ENCODE measurements at places on chromosomes 16 and 17.
A peak's percentile ranks its signal among the peaks of the same experiment; 100 is the strongest.

- DNase-seq = no peak
These were observed 32.6 kb downstream of the ERN1 start for GRCh38 chr17:64097196-64097936.

DNA sequence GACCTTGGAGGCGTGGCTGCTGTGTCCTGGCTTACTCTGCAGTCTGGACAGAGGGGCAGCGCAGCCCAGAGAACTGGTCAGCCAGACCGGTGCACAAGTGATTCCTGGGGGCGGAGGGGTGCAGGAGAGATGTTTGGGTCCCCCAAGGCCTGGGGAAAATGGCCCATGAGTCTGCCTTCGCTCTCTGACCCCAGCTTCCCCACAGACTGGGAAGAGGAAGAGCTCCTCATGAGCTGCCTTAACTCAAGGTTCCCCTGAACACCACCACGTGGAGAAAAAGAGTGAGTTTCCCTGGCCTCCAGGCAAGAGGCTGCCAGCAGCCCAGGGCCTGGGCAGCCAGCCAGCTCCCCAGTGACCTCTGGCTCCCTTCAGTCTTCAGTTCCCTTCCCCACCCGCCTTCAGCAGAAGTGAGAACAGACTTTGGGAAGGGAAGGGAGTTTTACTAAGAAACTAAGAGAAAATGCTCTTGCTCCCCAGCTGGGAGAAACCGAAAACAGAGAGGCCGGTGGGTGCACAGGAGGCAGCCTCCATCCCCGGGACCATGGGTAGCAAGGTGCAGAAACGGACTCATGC lies 2.0 kb upstream of the C17orf99 start:
- DNase-seq = no peak

GRCh38 chr17:75876190-75876937 lies 2.0 kb downstream of the TRIM47 start:
- DNase-seq = peak; percentile 65

GRCh38 chr16:59042301-59042700 lies 308.2 kb upstream of the GOT2 start:
- DNase-seq = no peak

DNA sequence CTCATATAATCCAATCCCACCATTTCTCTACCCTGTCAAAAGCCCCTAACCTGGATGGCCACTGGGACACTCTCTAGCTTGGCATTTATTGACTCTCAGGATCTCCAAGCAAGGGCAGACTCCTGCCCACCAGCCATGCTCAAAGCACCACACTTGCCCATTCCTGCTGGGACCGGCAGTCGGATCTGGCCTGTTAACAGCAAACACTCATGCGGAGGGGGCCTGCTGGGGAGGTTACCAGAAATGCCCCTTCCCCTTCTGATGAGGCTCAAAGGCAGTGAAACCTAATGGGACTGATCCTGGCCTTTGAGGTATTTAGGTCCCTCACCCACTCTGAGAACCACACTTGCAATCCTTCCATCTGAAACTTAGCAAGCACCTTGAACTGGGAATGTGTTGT lies 6.5 kb upstream of the CCL1 start:
- DNase-seq = no peak

DNA sequence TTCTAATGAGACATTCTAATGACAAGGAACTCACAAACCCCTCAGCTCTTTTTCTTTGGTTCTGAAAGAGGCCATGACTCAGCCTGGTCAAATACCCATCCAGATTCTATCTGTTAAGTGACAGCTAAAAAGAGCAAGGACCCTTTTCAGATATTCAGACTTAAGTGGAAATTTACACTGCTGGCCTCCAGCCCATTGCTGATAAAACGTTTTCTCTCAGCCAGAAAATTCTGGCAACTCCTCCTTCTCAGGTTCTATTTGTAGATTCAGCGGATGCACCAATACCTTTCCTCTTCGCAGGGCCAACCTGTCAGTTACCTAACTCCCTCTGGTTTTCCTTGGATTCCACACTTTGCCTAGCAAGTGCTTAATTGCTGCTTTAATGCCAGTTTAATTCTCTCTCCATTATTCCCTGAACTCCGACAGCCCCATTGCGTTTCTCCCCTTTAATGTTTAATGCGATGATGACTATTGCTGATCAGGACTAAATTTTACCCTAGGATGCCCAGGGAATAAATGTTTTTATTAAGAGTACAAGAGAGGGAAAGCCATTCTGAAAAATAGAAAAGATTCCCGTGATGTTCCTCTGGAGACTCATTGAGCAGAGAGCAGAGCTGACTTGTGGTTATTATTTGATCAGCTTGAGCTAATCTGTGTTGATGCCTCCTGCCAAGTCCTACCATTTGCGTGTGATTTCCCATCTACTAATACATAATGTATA lies 35.9 kb upstream of the TOM1L1 start:
- no peak for DNase-seq

DNA sequence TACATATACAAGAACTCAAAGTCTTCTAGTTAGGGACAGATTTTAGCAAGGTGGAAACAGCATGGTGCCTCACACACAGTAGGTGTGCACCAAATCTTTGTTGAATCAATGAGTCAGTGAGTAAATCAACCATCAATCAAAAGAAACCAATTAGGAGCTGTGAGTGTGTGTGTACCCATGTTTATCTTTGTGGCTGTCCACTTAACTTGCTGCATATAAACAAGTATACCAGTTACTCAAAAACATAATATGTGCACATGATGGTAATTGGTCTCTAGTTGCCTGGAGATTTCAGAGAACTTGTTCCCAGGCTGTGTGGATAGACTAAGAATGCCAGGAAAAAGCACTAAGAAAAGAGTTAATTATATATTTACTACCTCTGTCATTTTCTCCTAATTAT lies 272.2 kb upstream of the CCL2 start:
- no peak for DNase-seq

DNA sequence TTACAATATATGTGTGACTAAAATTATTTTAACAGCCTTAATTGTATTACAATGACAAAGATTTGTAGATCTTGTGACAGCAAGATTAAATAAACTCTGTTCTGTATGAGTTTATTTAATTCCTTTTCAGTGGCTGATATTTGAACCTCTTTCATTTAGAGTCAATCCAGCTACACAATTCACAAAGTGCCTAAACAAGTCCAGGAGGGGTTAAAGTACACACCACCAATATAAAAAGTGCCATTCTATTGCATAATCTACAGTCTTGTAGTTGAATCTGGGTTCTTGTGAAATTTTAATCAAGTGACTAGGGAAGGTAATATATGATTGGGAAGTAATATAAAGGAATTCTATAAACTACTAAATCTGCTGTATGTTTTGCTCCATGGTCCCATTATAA lies 3.9 kb upstream of the NFAT5 start:
- no peak for DNase-seq

GRCh38 chr16:27595993-27596392 lies 46.0 kb downstream of the KATNIP start:
- DNase-seq = no peak

DNA sequence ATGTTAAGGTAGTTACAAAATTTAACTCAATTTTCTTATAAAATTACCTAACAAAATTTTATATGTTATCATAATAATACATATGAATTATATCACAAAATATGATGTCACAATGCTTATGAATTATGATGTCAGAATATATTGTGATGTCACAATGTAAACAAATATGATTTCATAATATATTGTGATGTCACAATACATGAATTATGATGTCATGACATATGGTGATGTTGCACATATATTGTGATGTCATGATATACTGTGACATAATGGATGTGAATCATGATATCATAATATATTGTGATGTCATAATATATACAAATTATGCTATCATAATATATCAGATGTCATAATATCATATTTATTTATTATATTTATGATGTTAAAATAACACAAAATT lies 1879.9 kb downstream of the TP53TG3F start:
- DNase-seq = no peak

GRCh38 chr17:8798846-8799569 lies at the start of gene MFSD6L:
Gene MFSD6L, minus strand, starts transcription at chr17:8799365. Its CDS starts 245 bp downstream, at chr17:8799120.
- DNase-seq = no peak

DNA sequence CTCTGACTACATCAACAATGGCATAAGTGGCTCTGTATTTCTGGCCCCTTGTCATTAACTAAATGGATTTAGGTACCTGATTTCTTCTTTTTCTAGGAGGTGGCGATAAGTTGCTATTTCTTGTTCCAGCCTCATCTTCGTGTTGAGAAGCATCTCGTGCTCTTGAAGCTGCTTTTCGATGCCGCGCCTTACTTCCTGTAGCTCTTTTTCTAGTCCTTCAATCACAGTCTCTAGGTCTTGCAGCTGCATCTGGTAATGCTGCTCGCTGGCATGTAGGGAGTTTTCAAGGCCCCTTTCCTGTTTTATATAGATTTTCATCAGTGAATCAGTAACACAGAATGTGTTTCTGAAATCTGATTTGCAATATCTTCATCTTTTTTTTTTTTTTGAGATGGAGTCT lies 5.1 kb downstream of the KRT222 start:
- no peak for DNase-seq
